Stimulated activated CD8-positive, alpha-beta memory T cell treated with anti-CD3 and anti-CD28 coated beads, Interleukin-15, amount 100 ng/mL, for 24 hours (primary cell): ENCODE measurements at places on chromosomes 5 and 9.

DNA sequence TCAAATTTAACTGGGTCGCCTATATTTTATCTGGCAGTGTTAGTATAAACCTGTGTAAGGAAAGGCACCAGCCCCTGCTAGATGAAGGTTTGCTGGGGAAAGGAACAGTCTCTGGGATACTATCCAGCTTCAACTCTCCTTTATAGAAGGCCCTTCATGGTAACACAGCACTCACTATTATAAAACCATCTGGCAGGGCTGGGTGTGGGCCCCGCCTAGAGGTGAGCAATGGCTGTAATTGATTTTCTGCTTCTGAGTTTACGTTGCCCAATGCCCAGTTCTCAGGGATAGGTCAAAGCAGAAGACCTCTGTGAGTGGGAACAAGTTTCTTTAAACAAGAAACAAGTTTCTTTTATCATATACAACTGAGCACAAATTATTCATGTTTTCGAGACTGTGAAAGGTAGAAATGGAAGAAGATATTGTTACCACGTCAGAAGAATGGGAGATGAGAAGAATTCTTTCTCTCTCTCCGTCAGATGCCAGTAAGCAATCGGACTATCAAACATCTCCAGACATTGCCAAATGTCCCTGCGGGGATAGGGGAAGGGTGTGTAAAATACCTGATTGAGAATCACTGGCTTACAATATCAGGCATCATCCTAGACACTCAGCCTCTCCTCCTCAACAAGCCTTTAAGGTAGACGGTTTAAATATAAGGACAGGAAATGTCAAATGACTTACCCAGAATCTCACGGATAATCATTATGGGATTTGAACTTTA, 205.9 kb downstream of the PDZD2 start:
- no peak for DNase-seq

GRCh38 chr5:81898403-81898802, 73.4 kb upstream of the ATG10 start:
- DNase-seq, result no peak

GRCh38 chr9:127035948-127036347, 86.5 kb downstream of the ANGPTL2 start:
- no peak for DNase-seq

DNA sequence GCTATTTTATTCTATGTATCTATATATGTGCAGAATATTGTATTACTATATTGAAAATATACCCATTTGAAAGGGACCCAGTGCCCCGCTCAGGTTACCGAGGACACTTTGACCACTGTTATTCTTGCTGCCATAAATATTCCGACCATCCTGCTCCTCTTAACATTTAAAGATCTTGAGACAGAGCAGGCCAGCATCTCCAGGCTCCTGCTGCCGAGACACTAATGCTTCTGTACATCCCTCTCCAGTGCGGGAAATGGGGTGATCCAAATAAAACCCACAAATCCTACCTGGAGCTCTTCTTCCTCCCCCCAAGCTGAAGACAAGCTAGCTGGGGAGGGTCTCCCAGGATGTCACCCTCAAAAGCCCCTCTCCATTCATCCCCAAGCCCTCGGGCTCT, 3.9 kb downstream of the SH3PXD2B start:
- no peak for DNase-seq

GRCh38 chr5:74279244-74279643, 361.3 kb downstream of the ENC1 start:
- DNase-seq, result no peak

DNA sequence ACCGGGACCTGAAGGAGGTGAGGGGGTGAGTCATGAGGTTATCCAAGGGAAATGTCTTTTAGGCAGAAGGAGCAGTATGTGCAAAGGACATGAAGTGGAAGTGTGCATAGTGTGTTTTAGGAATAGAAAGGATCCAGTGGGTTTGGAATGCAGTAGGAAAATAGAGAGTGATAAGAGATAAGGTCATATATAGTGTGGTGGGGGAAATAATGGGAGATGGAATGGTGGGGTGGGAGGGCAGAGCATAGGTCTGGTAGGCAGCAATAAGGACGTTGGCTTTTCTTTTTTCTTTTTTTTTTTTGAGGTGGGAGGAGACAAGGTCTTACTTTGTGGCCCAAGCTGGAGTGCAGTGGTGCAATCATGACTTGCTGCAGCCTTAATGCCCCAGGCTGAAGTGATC, 17.8 kb downstream of the SNX24 start:
- no peak for DNase-seq

DNA sequence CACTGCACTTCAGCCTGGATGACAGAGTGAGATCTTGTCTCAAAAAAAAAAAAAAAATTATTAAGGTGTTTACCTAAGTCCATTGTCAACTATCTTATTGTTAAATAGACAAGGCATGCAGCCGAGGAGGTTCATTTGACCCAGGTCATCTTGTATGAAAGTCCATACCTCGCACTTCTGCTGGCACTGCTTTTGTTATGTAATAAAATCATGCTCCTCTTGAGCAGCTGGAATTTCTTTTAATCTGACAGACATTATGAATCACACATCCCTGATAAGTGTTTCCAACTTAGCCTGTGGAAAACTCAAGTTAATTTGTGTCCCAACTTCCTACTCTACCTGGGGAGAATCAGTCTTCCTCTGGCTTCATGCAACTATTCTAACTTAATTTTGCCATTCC, 315.6 kb upstream of the KLF4 start:
- DNase-seq, result no peak

GRCh38 chr5:145072889-145073288, 762.3 kb downstream of the PRELID2 start:
- DNase-seq, result no peak

DNA sequence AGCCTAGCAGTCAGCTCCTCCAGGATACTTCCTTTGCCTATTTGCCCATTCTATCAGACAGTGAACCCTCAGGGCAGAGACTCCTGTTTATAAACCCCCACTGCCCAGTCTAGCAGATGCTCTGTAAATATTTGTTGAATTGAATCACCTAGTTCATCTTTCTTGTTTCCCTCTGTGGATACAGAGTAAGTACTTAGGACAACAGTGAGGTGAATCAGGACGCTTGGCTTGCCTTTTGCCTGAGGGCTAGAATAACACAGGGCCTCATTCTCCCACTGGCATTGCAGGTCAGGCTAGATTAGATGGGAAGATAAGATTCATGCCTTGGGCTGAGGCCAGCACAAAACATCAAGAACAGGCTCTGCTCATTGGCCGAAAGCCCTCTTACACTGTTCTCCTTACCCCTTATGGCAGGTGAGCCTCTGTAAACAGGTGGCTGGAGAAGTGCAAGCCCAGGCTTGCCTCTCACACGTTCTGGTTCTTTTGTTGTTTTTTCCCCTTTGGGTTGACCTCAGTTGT, 22.2 kb downstream of the TNFSF8 start:
- DNase-seq, result no peak

- no peak for DNase-seq
Observed at GRCh38 chr5:170525470-170526211, 21.8 kb downstream of the KCNIP1 start.

GRCh38 chr5:36870399-36871040, 6.0 kb upstream of the NIPBL start:
- no peak for DNase-seq

DNA sequence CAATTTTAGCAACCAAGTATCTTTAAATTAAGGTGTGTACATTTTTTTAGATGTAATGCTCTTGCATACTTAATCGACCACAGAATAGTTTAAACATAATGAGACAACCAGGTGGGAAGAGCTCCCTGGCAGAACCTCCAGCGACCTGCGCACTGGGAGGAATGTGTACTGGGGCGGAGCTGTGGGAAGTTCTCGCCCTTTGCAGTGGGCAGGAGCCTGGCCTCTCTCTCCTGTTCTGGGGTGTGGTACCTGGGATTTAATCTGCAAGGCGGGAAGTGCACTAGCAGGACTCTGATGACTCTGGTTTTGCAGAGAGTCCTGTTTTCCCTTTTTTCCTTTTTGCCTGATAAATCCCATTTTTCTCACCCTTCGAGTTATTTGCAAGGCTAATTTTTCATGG, 150.7 kb downstream of the SLC28A3 start:
- DNase-seq, result no peak

- DNase-seq, result no peak
Observed at GRCh38 chr9:38442473-38443096, 18.3 kb upstream of the IGFBPL1 start.

- no peak for DNase-seq
Observed at GRCh38 chr9:71719562-71719961, 48.8 kb downstream of the CEMIP2 start.

GRCh38 chr5:175257847-175258194, 186.2 kb downstream of the DRD1 start:
- DNase-seq, result no peak

DNA sequence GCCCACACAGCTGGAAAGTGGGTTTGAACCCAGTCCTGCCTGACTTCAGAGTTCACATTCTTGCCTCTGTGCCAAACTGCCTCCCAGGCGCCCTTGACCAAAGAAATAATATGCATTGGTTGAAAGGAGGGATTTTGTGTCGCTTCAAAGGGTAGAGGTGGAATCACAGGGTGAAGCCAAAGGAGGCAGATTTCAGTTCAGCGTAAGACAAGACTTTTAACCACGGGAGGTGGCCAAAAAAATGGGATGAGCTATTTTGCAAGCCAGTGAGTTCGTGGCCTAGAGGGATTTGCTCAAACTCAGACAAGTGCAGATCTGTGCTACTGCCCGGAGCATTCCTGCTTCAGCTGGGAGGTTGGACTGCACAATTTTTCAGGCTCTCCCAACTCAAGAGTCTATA, 57.6 kb upstream of the RANBP3L start:
- no peak for DNase-seq

DNA sequence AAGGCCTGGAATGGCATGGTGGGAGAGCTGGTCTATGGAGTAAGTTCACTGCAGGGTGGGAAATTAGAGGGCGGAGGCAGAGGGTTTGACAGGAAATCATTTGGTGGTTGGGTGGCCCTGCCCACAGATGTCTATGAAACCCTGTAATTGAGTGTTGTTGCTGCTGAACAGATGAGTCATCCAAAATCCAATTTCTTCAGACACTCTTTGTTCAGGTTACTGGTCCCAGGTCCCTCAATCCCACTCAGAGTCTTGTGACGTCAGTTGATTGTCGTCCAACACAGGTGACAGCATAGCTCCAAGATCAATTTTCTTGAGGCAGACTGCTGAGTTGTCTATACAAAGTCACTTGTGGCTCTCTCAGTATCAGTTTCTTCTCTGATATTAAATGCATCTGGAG, 208.6 kb downstream of the GRIA1 start:
- DNase-seq, result no peak

DNA sequence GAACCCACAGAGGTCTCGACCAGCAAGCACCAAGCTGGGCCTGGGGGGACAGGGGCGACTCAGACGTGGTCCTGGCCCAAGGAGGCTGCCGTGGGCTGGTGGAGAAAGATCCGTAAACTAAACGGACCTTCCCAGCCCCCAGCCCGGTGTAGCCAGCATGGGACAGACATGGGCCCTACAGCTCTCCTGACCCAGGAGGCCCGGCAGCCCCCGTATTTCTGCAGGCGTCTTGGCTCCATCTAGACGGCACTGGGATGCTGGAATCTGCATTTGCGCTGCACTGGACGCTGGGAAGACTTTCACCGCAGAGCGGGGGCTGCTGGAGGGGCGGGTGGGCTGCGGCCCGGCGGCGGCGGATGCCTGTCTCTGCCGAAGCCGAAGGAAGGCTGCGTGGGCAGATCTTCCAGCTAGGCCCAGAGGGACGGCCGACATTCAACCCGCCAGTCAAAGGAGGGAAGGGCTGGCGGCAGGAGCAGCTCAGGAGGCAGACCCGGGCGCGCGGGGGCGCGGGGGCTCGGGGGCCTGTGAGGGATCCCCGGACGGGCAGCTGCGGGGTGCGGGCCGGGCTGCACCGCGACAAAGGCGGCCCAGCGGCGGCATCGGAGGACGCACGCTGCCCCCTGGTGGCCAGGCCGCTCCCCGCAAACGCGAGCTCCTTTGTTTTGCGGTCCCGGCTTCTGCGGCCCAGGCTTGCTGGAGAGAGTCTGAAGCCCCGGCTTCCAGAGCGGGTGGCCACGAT, 266.2 kb downstream of the NSG2 start:
- DNase-seq, result peak; percentile 50

GRCh38 chr5:50751064-50751657, 84.7 kb downstream of the PARP8 start:
- no peak for DNase-seq
